Frontal cortex (tissue), 4 donors: ENCODE measurements at places on chromosomes 11 and 22. TPM values are rescaled to one million over a fixed set of nuclear protein-coding genes. Genes with fewer than 3 reads are reported as not detected.

- no peak for DNase-seq
Measured at GRCh38 chr22:33426451-33426850, 368.3 kb upstream of the SYN3 start.

The MIF gene
- total RNA-seq = 128 TPM

GRCh38 chr22:22030493-22031182 lies 48.1 kb upstream of the TOP3B start:
- no peak for DNase-seq

The MTMR2 gene
- 27.7 TPM for total RNA-seq

The PATE2 gene
- total RNA-seq = 0.82 TPM

- DNase-seq = peak; percentile 46
Measured at GRCh38 chr22:29030618-29031226, 30.9 kb downstream of the C22orf31 start.

DNA sequence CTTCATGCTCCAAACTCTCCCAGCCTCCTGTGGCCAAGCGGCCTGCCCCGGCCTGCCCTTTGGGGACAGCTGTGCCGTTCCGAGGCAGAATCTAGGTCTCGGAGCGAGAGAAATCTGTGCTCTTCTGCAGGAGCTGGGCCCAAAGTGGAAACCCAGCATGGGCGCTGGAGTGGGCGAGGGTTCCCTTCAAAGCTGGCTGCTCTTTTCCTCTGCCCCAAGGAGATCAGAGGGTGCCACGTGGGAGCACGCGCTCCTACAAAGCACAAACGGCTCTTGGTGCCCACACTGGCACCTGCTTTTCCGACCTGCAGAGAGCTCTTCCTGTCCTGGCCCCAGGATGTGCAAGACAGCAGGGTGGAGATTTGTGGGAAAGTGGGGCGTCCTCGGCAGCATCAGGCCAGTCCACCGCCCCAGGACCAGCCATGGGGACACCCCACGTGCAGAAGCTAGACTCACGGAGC lies 6.9 kb downstream of the OSBPL5 start:
- DNase-seq = no peak

The POU2AF1 gene
- total RNA-seq = not detected

DNA sequence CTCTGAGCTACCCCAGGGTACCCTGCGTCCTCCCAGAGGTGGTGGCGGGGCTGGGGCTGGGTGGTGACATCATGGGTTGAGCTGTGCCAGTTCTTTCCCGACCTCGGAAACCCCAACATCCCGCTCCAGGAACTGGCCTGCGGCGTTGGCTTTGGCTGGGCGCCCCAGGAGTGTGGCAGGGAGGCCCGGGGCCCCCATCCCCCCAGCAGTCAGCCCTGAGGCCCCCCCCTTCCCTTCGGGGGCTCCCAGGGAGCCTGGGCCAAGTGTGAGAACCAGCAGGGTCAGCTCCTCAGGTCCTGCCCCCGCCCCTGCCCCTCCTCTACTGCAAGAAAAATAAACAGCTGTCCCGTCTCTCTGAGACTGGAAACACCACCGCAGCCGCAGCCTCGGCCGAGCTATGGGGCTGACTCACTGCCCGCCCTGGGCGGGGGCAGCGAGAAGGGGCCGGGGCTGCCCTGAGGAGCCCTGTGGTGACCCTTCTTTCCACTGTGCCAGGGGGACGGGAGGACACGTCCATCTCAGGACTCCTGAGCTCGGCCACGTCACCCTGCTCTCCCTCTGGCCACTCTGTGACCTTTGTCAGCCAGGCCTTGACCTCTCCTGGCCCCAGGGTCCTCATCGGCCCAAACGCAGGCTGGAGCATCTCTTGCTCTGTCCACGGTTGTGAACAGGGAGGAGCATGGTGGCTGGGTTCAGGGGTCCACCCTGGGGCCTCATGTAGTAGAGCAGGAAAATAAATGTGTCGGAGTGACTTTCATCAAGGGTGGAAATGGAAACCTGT lies 73.4 kb downstream of the WNT7B start:
- no peak for DNase-seq

- DNase-seq = no peak
Measured at GRCh38 chr11:120255519-120255866, 15.6 kb downstream of the POU2F3 start.

DNA sequence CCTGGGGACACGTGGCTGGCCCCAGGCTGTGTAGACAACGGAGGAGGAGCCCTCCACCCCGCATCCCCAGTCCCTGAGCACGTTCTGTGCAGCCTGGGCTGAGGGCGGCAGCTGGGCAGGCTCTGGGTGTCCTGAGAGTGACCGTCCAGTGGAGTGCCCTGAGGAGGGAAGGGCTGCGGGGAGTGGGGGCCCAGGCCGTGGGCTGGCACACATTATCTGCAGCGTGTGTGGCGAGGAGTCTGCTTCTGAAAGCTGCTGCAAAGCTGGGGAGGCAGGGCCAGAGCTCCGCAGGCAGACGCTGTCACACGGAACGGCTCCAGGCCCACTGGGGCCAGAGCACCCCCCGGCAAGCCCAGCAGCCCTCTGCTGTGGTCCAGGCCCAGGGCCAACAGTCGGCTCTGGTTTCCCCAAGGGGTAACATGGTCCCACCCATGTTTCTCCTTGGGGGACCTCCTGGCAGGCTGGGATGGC lies 835 bp upstream of the ANO9 start:
- no peak for DNase-seq

The HTR3A gene
- total RNA-seq = 1.2 TPM

The ANGPTL5 gene
- 0.41 TPM for total RNA-seq

GRCh38 chr22:31088233-31088986 lies 7.3 kb downstream of the SMTN start:
- no peak for DNase-seq

DNA sequence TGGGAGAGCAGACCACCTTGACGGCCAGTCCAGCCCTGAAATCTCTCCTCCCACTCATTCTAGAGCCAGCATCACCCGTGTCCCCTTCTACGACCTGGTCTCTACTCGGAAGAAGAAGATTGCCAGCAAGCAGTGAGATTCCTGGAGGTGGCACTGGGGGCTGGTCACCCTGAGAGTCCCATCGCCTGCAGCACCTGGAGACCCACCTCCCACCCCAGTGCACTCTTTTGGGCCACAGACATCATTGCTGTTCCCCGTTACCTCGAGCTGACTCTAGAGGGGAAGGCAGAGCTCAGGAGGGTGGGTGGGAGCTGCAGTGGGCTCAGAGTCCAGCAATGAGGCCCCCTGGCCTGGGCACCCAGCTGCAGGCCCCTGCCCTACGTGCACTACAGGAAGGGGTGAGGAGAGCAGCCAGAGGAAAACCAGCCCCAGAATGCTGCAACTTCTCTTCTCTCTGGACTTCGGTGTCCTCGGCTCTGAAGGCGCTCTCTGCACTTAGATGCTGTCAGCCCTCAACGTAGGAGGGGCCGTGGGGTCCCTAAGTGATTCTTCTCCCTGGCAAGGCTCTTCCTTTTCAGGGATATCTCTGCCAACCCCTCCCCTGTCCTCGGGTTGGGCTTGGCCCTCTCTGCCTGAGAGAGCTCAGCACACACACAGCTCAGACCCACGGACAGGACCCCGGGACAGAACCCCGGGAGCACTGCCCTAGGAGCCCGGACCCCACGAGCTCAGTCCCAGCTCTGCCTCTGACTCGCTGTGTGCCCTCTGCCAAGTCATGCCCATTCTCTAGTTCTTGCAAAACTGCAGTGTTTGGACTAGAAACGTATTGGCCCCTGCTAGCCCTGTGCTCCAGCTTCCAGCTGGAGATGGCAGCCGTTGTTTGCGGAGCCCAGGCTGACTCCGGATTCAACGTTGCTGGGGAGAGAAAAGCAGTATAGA lies 31.3 kb downstream of the CYTH4 start:
- DNase-seq = no peak

The CARNS1 gene
- under 0.01 TPM for total RNA-seq
